Lower lobe of right lung (tissue), 2 donors: ENCODE measurements at places on chromosomes 6 and 20. TPM values are rescaled to one million over a fixed set of nuclear protein-coding genes. Genes with fewer than 3 reads are reported as not detected.

The RUNX2 gene
- total RNA-seq, result 3.7 TPM

The NAA20 gene
- 69.8 TPM for total RNA-seq

- DNase-seq, result no peak
- peaks cover 52% of the 10 kb centered on the region for H3K4me1 ChIP-seq
- no peak overlapping the region for H3K4me3 ChIP-seq
- H3K27me3 ChIP-seq, result no peaks in the 10 kb centered on the region
- H3K27ac ChIP-seq, result peak overlapping the region; percentile 6
- H3K36me3 ChIP-seq, result peaks cover 13% of the 10 kb centered on the region
Measured at GRCh38 chr6:69792292-69792691, 4.5 kb downstream of the LMBRD1 start.

- no peak overlapping the region for H3K4me3 ChIP-seq
- H3K27me3 ChIP-seq, result no peaks in the 10 kb centered on the region
- H3K27ac ChIP-seq, result no peak overlapping the region
- no peak for DNase-seq
- H3K36me3 ChIP-seq, result peaks cover 11% of the 10 kb centered on the region
- peaks cover 4% of the 10 kb centered on the region for H3K4me1 ChIP-seq
Measured at GRCh38 chr20:35318502-35319157, 26.4 kb upstream of the FAM83C start.

- H3K27ac ChIP-seq, result no peak overlapping the region
- no peak for DNase-seq
- peaks cover 61% of the 10 kb centered on the region for H3K36me3 ChIP-seq
Measured at GRCh38 chr20:38050686-38051085, 17.1 kb downstream of the RPRD1B start.

The ZNF318 gene
- 18.3 TPM for total RNA-seq

GRCh38 chr20:52752023-52752422 lies 220.1 kb upstream of the TSHZ2 start:
- H3K27me3 ChIP-seq, result no peaks in the 10 kb centered on the region
- H3K4me1 ChIP-seq, result no peaks in the 10 kb centered on the region
- H3K36me3 ChIP-seq, result no peaks in the 10 kb centered on the region
- DNase-seq, result no peak
- no peak overlapping the region for H3K27ac ChIP-seq

The PPP1R16B gene
- total RNA-seq, result 13.0 TPM

DNA sequence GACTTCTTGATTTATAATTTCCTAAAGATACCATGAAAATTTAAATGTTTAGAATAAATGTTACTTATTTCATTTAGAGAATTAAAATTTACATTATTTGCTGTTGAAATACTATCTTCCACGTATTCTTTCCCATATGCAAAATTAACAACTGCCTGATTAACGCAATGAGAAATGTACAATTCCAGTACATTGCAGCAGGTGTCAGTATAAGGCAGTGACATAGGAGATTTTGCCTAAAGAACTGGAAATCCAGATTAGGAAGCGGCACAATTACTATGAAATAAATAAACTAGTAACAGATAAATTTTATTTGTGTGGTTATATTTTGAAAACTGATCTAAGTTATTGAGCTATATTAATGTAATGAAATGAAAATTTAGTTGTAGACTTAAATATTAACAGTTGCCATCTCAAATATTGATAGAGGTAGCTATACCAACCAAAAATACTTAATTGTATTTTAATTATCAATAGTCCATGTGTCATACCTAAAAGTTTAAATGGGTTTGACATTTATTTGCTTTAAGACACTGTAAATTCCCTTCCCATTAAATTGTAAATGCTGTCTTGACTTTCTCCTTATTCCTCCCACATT lies 300.2 kb downstream of the UTRN start:
- H3K36me3 ChIP-seq, result peaks cover 7% of the 10 kb centered on the region
- H3K4me1 ChIP-seq, result peaks cover 28% of the 10 kb centered on the region
- DNase-seq, result no peak
- H3K27ac ChIP-seq, result no peak overlapping the region
- no peak overlapping the region for H3K4me3 ChIP-seq

GRCh38 chr6:112562301-112563231 lies 215.4 kb downstream of the RFPL4B start:
- no peak overlapping the region for H3K27ac ChIP-seq
- H3K4me3 ChIP-seq, result no peak overlapping the region
- H3K36me3 ChIP-seq, result no peaks in the 10 kb centered on the region
- DNase-seq, result no peak

DNA sequence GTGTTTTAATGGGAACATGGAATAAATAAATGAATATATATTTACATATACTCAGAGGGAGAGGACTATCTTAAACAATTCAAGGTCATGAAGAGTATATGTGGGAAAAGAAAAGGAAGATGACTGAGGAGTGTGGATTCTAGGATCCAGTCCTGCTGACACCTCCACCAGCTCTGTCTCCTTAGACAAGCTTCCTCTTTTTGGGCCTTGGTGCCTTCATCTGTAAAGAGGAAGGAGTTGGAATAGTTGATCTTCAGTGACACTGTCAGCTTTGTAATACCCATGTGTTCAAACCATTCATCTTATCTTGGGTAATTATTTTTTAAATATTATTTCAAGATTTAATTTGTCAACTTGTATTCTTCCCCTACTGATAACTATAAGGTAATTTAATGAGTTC lies 338.0 kb downstream of the ADGRB3 start:
- H3K27ac ChIP-seq, result no peak overlapping the region
- DNase-seq, result no peak
- no peaks in the 10 kb centered on the region for H3K4me1 ChIP-seq
- no peaks in the 10 kb centered on the region for H3K27me3 ChIP-seq
- H3K36me3 ChIP-seq, result no peaks in the 10 kb centered on the region

DNA sequence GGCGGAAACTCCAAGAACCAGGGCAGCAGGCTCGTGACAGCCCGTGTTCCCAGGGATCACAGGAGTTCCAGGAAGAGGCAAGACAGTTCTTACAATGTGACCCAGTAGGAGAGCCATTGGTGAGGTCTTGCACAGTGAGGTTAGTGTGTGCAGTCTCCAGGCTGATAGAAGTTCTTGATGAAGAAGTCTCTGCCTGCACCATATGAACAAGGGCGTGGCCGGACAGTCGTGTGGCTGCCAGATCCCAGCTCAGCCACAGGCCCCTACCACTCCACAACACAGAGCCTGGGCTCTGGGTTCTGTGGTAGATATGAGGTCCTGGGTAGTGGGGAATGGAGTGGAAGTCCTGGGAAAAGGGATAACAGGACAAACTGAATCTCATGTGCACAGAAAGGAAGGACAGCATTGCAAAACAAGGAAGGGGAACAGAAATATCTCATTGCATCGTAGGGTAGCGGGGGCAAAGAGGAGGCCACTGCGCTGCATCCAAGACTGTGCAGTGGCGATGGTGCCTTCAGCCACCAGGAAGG lies 65.2 kb downstream of the STX11 start:
- peak overlapping the region; percentile 62 for H3K4me3 ChIP-seq
- no peaks in the 10 kb centered on the region for H3K36me3 ChIP-seq
- peak overlapping the region; percentile 98 for H3K27ac ChIP-seq
- DNase-seq, result peak; percentile 62
- peaks cover 31% of the 10 kb centered on the region for H3K4me1 ChIP-seq
- no peaks in the 10 kb centered on the region for H3K27me3 ChIP-seq

The RHAG gene
- not detected for total RNA-seq
